HepG2 (cell line): ENCODE measurements at places on chromosomes 7 and 10. TPM values are rescaled to one million over a fixed set of nuclear protein-coding genes. Genes with fewer than 3 reads are reported as not detected.

Gene SEMA3E
- total RNA-seq: not detected in 2 replicates

Gene BEND7
- total RNA-seq: 15.4 and 17.1 TPM in 2 replicates

Gene CYP3A4
- total RNA-seq: 0.11 and 0.35 TPM in 2 replicates

Gene PKD2L1
- total RNA-seq: 0.07 and 0.31 TPM in 2 replicates

Gene AKR1C2
- total RNA-seq: 900 and 1,454 TPM in 2 replicates

Gene ITGB8
- total RNA-seq: 0.06 TPM in 1 of 2 replicates, not detected in the other

DNA sequence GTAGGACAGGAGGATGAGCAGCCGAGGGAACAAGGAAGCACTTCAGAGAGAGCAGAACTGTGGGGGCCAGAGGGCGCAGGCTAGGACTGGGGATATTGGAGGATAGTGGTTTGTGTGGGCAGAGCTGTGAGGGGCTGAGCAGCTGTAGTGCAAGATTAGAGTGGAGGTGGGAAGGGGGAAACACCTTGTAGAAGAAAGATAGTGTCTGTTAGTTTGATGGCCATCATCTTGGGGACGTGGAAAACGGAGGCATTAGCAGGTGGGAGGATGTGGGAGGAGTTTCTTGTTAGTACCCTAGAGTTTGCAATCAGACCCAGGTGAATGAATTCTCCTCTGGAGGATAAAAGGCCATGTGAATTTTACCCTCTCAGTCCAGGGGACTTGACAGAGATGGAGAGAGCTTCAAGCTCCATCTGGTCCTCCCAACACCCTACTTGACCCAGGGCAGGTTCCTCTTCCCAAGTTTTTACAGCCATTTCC lies 34.0 kb downstream of the PRSS2 start:
- no peak for DNase-seq

DNA sequence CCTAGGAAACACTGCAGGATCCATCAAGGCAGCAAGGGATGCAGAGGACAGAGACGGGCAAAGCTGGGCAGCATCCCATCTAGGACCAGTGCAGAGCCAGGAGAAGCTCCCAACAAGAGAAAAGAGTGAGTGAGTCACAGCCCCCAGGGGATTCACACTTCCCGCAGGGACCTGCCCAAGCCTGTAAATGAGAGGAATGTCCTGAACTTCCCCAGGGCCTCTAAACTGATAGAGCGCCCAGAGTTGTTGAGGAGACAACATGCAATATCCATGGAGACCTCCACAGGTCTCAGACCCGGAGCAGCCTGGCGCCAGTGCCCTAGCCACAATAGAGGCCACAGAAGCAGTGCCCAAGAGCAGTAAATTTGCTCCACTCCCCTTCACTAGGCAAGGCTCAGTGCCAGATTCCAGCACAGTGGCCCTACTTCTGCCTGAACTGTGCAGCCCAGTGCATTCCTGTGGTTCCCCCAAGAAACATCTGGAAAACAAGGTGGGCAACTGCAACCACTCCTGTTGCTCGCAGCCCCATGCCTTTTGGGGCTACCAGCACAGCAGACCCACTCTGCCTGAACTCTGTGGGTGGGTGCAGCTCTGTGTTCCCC lies 567.5 kb downstream of the POM121L12 start:
- no peak for DNase-seq

DNA sequence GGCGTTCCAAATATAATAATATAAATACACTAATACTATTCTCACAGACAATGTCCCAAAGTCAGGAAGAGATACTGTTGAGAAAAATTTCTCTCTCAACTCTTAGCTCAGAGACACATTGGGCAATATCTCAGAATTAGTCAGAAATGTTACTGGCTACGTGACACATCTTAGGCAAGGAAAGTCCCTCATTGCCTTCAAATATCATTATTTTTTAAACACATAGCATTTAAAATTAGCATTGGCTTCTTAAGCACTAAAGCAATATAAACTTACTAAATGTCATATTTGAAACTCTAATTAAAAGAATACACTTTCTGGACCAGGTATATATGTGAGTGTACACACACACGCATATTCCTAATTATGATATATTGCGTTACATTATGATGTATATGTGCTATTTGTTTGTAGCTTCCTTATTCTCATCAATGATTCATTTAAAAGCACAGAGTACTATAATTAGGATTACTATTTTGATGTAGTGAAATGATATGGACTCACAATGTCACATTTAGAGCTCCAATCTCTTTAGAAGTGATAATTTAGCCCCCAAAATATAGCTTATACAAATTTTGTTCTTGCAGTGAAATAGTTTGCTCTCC lies 255.8 kb downstream of the TWIST1 start:
- DNase-seq: no peak

DNA sequence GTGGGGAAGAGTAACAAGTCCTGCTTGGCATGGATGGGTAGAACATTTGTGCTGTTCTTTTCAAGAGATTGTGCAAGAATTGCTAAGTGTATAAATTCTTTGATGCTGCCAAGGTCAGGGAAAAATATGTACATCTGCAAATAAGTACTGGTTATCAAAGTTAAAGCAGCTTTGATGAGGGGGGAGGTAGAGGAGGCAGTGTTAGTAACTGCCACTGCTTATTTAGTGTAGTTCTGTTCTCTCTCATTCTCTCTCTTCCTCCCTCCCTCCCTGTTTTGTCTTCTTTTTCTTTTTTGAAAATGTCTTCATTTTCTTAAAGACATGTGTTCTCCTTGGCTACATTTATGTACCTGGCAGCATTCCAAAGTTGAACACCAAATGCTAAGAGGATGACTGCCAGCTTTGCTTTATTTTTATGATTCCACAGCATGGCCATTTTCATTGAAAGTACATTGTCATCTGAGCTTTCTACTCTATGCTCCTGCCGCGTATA lies 18.6 kb downstream of the CACNB2 start:
- no peak for DNase-seq

DNA sequence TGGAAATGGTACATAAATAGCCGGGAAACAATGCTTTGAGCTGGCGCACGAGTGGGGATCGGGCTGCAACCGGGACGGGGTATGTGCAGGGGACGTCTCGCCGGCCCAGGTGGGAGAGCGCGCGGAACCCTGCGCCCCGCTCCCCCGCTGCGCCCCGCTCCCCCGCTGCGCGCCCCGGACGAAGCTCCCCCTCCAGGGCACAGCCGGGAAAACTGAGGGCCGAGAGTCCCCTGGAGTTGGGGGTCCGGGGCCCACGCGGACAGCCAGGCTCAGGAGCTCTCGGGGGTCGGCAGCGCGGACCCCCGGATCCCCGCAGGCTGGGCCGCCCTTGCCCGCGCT lies 514 bp downstream of the RADIL start:
- DNase-seq: no peak

DNA sequence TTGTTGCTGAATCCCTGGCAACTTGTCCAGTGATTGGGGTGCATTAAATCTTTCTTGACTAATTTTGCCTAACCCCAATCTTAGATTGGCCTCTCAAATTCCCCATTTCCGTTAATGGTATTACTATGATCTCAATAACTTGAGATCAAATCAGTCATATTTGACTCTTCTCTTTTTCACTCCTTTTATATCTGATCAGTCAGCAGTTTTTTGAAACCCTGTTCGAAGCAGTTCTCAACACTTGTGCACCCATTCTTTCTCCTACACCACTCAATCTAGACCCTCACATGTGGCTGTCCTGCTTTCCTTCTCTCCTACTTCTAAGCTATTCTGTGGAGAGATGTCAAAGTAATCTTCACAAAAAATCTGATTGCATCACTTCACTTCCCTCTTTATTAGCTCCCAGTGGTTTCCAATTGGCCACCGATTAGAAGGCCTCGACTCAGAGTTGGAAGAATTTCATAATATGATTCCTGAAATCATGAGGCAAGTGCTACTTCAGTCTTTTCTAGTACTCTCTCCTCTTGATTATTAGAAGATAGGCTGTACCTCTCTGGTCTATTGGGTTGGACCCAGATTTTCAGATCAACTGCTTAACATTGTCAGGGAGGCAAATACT lies 128.9 kb downstream of the ZNF365 start:
- no peak for DNase-seq

DNA sequence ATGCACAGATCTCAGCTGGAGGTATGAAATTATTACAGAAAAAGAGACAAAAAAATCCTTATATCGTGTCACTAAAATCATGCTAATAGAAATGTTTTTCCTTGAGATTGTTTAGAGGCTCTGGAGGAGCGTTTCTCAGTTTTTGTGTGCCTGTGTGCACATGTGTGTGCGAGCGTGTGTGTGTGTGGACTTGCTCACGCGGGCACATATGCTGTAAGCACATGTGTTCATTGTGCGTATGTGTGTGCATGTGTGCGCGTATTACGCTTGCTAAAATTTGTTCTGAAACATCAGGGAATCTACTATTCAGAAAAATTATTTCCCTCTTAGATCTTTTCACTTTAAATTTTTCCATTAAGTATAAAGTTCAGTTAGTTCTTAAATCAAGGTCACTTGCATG lies 1111.2 kb downstream of the NRG3 start:
- no peak for DNase-seq

GRCh38 chr10:100307684-100308083 lies 21.2 kb upstream of the BLOC1S2 start:
- DNase-seq: no peak

- peak; percentile 35 for DNase-seq
Observed at GRCh38 chr7:13117103-13117502, 429.7 kb downstream of the ARL4A start.

DNA sequence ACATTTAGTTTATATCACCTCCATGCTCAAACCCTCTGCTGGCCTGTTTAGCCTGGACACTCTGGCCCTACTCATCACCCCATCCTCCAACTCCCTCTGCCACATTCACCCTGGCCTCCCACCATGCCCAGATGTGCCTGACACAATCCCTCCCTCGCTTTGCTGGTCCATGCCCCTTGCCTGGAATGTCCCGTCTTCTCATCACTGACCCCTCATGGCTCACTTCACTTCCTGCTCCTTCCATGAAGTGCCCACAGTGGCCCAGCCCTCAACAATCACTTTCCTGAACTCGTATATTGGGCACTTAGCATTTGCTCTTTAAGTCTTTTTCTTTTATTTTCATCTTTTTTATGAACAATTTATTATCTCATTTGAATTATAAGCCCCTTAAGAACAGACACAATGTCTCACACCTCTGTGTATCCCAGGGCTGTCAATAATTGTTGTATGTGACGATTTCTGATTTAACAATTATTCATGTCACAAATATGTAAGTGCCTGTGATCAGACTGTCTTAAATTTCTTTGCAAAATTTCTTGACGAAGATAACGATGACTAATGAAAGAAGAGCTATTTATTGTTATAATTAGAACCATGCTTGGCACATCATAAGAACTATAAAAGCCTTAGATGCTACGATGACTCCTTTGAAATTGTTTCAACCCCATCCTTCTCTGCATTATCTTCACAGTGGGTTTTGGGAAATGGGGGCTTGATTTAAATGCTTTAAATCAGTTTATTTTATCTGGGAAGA lies 209.9 kb upstream of the YAE1 start:
- no peak for DNase-seq

DNA sequence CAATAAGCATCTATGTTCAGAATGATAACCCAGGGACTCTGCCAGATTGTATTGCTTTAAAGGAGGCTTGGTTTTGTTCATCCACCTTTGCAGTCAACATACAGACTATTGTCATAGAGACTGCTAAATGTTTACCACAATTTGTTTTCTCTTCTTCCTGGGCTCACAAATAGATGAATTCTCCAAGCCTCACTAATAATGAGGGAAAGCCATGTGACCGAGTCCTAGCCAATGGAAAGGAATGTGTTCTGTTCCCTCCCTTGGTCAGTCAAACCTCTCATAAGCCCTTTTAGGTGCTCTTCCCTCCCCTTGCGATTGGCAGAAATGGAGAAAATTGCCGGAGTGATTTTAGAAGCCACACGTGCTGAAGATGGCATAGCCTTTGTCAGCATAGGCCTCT lies 136.9 kb downstream of the RTKN2 start:
- no peak for DNase-seq

GRCh38 chr10:96972264-96972663 lies 140.2 kb downstream of the LCOR start:
- DNase-seq: no peak

GRCh38 chr7:110881721-110882120 lies 209.2 kb upstream of the LRRN3 start:
- DNase-seq: no peak

DNA sequence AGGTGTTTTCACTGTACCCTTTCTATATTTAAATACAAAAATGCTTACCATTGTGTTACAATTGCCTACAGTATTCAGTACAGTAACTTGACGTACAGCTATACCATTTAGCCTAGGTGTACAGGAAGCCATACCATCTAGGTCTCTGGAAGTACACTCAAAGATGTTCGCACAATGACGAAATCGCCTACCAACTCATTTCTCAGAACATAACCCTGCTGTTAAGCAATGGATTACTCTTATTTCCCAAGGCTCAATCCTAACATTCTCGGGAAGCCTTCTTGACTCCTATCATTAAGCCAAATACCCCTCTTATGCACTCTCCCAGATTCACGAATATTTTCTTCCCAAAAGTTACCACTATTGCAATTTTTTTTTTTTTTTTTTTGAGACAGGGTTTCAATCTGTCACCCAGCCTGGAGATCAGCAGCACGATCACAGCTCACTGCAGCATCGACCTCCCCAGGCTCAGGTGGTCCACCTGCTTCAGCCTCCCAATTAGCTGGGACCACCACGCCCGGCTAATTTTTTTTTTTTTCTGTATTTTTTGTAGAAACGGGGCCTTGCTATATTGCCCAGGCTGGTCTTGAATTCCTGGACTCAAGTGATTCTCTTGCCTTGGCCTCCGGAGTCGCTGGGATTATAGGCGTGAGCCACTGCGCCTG lies 1.5 kb downstream of the CWF19L1 start:
- no peak for DNase-seq

GRCh38 chr7:29005829-29006228 lies 47.7 kb upstream of the TRIL start:
- peak; percentile 15 for DNase-seq

DNA sequence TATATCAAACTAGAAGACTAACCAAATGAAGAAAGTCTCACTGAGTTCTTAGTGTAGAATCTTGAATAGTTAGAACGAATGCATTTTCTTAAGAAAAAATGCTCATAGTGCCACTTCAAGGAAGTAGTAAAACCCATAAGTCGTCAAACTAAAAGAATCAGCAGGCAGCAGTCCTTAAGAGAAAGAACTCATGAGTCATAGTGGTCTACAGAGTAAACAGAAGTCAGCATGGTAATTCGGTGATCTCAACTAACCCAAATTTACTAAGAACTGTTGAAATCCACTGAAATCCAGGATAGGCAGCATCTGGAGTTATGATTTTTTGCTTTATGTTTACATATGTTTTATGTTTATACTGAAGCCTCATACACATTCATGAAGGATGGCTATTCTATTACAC lies 256.2 kb downstream of the LHFPL3 start:
- DNase-seq: no peak

DNA sequence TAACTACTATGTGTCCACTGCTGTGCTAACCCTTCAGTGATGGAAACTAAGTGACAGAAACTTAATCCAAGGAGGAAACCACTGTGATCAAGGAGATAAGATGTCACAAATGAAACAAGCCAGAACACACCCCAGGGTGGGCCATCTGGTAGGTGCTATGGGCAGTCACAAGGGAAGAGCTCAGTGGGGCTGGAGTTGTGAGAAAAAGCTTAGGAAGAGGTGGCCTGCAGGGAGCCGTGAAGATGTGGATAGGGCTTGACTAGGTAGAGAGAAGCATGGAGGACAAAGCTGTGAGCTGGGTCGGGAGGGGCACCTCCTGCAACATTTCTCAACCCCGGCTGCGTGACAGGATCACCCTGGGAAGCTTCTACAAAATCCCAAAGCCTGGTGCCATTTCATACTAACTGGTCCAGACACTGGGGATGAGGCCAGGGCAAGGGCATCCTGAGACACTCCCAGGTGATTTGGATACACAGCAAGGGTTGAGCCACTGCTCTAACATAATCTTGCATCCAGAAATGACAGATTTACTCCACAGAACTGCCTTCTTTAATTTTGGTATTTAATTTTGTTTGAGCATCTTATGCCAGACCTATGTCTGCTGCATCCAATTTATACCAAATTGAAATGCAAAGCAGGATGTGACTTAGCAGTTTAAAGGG lies 69.3 kb downstream of the OSBPL3 start:
- no peak for DNase-seq
